ENCODE measurements at places on chromosomes 12 and 14.

DNA sequence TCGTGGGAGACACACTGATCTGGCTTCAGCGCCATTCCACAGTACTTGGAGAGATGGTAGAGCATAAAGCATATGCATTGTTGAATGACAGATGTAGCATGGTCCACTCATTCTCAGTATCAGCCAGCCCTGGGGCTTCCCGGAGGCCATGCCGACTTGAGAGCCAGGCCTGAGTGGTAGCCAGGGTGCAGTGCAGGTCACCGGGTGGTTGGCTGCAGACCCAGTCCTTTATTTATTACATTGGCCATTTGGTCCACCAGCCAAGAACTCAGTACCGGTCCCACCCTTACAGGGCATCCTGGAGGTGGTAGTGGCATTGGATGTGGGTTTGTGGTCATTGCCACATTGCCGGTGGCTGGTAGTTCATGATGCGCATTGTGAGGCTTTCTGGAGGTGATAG lies 121.6 kb upstream of the RTL1 start:
- DNase-seq = no peak

DNA sequence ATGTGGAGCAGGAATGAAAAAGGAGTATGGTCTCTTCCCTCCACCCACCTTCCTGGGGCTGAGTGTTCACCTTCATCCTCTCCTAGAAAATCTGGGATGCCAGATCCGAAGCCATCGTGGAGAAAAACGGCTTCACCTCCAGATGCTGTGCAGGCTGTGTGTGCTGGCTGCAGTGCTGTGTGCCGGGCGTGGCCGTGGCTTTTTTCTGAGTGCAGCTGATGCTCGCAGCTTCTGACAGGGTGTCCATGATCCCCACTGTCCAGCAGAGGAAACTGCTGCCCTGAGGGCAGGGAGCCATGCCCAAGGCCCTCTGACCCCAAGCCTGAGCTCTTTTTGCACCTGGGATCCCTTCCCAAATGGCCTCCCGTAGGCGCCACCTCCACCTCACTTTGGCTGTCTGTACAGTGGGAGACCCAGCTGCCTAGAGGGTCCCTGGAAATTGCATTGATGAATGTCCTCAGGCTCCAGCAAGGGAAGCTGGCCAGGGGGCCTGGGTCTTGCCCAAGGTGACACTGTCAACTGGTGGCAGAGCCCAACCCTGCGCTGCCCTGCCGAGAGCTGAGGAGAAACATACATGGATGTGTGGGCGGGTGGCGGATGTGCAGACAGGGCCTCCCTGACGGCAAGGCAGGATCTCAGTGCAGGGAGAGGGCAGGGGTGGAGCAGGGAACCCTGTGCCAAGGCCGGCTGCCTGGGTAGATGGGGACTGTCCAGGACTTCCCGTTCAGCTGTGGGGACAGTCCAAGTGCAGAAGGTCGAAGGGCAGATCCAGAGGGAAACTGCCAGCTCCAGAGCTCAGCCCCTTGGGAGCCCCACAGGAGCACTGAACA lies 53.3 kb downstream of the BEGAIN start:
- DNase-seq = peak; percentile 79

DNA sequence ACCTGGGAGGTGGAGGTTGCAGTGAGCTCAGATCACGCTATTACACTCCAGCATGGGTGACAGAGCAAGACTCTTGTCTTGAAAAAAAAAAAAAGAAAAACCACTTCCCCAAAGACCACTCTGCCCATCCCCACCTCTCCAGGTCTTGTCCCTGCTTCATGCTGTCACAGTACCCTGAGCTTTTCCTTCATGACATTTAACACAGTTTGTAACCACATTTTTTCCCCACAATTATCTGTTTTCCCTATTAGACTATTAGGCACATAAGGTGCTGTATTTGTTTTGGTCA lies 6.9 kb downstream of the HECTD1 start:
- no peak for DNase-seq

DNA sequence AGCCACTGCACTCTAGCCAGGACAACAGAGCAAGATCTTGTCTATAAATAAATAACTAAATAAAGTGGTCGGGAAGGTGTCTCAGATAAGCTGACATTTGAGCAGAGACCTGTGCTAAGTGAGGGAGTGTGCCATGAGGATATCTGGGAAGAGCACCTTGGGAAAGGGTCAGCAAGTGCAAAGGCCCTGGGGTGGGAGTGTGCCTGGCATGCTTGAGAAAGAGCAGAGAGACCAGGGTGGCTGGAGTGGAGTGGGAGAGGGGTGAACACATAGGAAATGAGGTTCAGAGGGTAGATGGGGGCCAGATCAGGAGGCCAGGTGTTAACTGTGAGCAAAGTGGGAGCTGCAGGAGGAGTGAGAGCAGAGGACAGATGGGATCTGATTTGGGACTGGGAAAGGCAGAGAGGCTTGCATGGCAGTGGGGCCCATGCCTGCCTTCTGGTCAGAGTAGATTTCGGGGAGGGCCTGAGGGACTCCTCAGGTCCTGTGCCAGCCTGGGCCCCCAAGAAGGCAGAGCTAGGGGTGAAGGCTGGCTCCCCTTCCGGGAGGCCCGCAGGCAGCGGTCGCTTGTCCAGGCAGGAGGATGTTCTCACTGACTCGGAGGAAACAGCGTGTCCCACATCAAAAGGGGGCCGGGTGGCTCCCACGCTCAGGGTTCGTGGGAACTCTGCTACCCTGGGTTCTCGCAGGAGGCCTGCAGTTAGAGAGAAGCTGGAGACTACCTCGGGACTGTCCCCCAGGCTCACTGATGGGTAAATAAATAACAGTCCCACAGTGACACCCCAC lies 32.6 kb downstream of the DTX1 start:
- DNase-seq = no peak

GRCh38 chr14:96177766-96178375 lies 26.8 kb upstream of the BDKRB2 start:
- DNase-seq = no peak
